ENCODE measurements at places on chromosomes 6 and 20. TPM values are rescaled to one million over a fixed set of nuclear protein-coding genes. Genes with fewer than 3 reads are reported as not detected.

GRCh38 chr6:147560670-147561069 lies 52.2 kb downstream of the SAMD5 start:
- no peak for DNase-seq

GRCh38 chr20:6812530-6812929 lies 45.0 kb downstream of the BMP2 start:
- peak; percentile 25 for DNase-seq

DNA sequence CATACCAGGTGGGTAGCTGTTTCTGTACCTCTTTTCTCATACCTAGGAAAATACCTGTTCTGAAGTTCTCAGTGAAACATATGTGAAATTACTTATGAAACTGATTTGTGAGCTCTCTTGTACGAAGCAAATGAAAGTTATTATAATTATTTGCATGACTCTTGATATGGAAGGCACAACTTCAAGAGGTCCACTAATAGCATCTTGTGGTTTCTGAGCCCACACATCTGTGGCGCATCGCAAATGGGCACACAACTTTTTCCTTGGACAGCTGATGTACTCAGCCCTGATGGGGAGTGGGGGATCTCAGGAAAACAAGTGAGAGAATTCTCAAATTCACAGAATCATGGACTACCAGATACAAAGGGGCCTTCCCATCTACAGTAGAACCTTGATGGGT lies 432.3 kb downstream of the CD83 start:
- DNase-seq, result no peak

- DNase-seq, result peak; percentile 72
Observed at GRCh38 chr6:82076916-82077315, 170.6 kb downstream of the IBTK start.

DNA sequence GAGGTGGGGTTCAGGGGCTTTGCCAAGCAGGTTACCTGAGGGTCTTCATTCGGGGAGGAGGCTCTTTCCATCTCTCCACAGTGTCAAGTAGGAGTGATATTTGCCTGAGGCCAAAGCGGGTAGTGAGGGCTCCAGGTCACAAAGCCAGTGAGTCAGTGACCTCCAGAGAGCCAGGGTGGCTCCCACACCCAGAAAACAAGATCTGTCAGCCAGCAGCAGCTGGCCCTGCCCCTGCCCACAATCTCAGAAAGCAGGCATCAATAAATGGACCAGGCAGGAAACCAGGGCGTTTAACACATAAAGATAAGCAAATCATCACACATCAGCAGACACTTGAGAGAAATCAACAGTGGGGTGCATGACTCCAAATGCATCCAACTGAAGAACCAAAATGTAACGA lies 250.8 kb downstream of the CDH26 start:
- peak; percentile 80 for DNase-seq

DNA sequence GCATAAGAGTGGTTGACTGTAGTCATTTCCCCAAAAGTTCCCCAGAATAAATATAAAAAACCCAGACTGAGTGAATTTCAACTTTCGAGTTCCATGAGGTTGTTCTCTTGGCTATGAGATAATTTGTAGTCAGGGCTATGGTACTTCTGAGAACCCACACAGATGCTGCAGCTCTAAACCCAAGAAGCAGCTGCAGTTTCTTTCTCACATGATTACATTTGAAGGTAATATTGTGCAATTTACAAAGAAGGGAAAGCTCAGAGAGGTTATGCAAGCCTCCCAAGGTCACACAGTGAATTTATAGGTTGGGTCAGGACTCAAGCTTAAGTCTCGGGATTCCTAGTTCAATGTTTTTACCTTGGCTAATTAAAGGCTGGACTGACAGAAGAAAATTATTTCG lies 29.7 kb upstream of the CD93 start:
- DNase-seq, result no peak

DNA sequence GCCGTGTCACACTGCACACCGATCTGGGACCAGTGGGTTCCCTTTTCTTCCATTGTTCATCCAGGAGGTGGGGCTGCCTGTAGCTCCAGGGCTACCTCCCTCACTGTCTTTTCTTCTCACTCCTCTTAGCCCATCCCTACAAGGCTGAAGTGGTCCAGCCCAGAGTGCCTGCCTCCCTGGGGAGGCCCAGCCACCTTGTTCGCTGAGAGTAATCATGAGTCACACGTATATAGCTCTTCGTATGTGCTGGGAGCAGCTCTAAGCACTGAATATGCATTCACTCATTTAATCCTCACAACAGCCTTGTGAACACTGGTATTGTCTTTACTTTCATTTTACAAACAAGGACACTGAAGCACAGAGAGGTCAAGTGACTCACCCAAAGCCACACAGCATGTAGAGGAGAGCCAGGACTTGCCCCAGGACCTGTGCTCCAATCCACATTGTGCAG lies 14.7 kb upstream of the CCDC167 start:
- DNase-seq, result peak; percentile 95

DNA sequence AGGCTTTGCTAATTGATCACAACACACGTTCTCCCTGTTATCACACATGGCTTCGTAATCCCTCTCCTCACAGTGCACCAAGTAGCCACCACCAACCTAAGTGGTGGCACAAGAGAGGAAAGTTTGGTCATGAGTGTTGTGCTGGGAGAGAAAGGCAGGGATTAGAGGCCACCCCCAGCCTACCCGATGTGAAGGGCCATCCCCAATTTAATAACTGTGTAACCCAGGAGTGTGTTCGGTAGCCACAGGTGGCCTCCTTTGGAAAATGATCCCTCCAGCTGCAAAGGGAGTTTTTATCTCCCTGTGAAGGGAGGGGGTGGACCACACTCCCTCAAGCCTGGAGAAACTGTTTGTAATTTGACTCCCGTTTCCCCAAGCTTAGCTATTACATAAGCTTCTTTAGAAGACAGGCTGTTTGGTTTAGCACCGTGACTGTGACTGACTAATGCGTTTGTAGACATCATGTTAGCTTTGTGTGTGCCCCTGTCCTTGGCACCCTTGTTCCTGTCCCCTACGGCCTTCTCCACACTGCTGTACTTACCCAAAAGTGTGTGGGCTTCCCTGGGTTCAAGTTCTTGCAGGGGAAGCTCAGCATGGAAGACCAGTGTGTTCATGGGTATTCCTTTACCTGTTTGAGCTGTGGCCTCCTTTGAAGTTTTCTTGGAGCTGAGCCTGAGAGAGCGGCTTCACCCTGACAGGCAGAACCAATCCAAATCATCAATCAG lies 20.6 kb downstream of the PPP1R16B start:
- peak; percentile 81 for DNase-seq

DNA sequence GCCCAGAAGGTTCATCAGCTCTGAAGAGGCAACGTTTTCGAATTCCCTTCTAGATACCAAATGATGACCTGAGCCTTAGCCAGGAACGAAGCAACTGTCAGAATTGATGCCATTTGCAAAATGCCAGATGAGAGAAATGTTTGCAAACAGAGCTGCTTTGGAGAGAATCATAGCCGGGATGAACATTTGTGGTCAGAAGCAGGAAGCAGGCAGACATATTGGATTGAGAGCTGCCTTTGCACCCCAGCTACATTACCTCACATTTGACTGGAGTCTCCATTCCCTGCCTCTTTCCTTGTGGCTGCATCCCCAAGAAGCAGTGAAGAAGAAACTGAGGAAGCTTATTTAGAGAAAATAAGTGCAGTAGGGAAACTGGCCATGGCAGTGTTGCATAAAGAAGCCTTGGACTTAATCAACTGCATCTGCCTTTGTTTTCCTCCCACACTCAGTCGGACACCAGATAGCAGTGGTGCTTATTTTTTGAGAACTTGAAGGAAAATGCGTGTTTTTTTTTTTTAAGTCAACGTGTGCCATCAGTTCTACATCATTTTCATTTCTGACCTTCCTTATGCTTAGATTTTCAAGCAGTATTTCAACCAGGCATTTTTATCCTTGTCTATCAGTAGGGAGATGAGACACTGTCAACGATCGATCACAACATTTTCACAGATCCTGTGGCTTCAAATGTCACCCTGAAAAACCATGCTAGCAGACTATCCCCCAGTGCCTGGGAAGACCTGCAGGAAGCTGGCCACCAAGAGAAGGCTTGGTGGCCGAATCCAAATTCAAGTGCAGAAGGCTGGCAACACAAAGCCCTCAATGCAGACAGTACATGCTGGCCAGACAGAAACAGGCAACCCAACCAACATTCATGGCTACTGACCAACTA lies 541.2 kb upstream of the JARID2 start:
- DNase-seq, result no peak

DNA sequence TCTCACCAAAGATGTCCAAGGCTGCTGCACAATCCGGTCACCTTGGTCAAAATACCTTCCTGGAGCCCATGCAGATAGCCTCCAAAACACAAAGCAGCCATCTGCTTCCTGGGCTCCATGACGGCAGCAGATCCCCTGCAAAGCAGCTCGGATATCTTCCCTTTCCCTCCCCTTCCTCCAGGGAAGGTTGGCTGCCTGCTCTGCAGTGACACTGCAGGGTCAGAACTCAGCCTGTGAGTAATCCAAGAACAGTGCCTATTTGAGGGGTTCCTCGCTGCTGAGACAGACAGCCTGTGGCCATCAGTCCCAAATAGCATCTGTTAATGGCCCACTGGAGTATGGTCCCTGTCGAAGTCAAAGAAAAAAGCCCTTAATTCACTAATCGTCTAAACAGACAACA lies 270.8 kb downstream of the PREX1 start:
- no peak for DNase-seq

- no peak for DNase-seq
Observed at GRCh38 chr6:27545271-27546046, 72.6 kb upstream of the ZNF184 start.

DNA sequence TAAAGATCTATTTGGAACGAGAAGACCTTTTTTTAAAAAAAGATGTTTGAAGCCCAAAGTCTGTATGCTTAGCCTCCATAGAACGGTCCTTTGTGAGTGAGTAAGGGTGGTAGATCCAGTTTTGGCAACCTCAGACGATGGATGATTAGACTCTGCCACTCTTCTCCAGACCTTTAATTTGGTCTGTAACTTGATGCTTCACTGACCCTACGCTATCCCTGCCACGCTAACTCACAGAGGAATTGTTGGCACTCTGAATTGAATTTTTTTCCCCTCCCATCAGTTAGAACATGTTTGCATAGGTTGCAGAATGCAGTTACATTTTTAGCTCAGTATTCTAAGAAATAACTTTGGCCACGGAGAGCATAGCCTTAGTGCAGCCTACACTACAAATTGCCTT lies 15.8 kb upstream of the DEK start:
- no peak for DNase-seq

- no peak for DNase-seq
Observed at GRCh38 chr20:62396367-62397239, 9.7 kb downstream of the RPS21 start.

DNA sequence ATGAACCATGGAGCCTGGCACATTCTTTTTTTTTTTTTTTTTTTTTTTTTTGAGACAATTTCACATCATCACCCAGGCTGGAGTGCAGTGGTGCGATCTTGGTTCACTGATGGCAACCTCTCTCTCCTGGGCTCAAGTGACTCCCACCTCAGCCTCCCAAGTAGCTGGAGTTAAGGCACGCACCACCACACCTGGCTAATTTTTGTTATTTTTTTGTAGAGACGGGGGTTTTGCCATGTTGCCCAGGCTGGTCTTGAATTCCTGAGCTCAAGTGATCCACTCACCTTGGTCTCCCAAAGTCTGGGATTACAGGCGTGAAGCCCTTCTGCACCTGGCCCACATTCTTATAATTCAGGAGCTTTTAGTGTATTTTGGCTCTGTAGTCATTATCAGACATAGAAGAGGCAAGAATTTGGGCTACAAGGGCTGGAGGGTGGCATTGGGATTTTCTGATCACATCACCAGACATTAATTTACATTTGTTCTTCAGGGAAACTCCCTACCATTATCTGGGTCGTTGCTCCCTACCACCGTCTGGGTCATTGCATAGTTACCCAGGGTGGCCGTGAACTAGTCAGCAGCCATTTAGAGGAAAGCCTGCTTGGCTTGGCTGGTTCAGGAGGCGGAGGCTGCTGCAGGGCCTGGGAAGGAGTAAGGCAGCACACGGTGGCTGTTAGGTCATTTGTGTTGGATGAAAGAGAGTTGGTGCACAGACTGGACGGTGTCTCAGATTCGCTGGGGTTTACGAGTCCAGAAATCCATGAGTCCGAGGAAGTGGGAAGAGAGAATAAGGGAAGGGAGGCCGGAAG lies 17.6 kb downstream of the ARID1B start:
- DNase-seq, result no peak

- no peak for DNase-seq
Observed at GRCh38 chr6:129279343-129280292, 396.7 kb downstream of the LAMA2 start.

DNA sequence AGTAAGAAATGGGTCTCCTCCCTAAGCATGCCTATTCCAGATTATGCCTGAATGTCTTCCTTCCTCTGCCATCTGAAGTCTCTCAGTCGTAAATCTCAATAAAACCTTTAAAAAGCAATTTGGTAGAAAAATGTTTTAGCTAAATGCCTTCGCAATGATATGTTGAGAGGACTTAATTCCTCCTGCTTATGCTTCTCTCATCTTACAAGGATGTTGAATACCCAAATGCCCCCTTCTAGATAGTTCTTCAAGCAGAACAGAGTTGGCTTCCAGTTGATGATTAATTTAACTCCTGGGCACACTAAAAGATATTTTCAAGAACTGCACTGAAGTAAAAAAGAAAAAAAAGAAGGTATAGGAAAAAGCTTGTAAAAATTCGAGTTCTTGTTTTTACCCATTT lies 275.0 kb upstream of the SPTLC3 start:
- no peak for DNase-seq

GRCh38 chr6:168031411-168031971 lies 34.0 kb downstream of the KIF25 start:
- no peak for DNase-seq

DNA sequence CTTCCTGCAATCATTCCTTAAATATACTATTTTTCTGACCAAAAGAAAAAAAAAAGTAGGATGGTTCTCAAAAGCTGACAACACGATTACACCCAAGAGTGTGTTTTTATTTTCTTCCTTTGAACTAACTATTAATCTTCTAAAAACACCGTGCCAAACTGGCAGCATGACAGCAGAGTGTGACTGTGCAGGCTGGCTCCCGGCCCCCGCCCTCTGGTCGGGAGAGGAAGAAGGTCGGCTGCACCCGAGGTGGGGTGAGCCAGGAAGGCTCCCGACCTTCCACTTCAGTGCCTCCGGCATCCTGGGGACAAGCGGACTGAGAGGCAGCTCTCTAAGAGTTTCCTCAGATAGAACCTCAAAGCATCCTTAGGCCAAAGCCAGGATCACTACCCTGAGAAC lies 29.2 kb downstream of the SLC22A23 start:
- no peak for DNase-seq

Gene CCN2
- total RNA-seq, result 272 TPM

Gene GGTLC1
- not detected for total RNA-seq

Gene TDRD6
- total RNA-seq, result 0.59 TPM

Gene ITCH
- 79.3 TPM for total RNA-seq

Gene ADGRG6
- total RNA-seq, result 0.36 TPM

Gene IL17F
- not detected for total RNA-seq

Gene MAP3K5
- total RNA-seq, result 7.4 TPM

Gene CRISP2
- total RNA-seq, result not detected

Gene CGA
- total RNA-seq, result not detected

Gene IL20RA
- 0.29 TPM for total RNA-seq

Measured in osteoblast (primary cell).